ENCODE measurements at places on chromosomes 5 and 9. TPM values are rescaled to one million over a fixed set of nuclear protein-coding genes. Genes with fewer than 3 reads are reported as not detected.

DNA sequence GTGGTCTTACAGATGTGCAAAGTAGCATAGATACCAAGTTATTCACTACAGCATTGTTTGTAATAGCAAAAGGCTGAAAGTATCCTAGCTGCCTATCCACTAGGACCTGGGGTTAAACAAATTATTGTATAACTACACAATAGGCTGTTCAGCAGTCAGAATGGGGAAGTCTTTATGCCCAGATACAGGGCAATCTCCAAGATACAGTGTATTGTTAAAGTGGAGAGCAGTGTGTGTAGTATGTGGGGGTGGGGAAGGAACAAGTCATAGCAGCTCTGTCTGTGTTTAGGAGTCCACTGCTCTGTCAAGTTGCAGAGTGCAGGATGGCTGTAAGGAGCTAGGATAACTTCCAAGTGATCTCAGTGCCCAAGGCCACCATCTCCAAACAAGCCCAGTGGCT lies 5.5 kb downstream of the PCYOX1L start:
- DNase-seq: no peak

- no peak for DNase-seq
Observed at GRCh38 chr5:42951293-42951840, 88.8 kb downstream of the ANXA2R start.

- no peak for DNase-seq
Observed at GRCh38 chr9:111300140-111300735, 29.8 kb downstream of the OR2K2 start.

Gene SCGB3A2
- total RNA-seq: not detected

DNA sequence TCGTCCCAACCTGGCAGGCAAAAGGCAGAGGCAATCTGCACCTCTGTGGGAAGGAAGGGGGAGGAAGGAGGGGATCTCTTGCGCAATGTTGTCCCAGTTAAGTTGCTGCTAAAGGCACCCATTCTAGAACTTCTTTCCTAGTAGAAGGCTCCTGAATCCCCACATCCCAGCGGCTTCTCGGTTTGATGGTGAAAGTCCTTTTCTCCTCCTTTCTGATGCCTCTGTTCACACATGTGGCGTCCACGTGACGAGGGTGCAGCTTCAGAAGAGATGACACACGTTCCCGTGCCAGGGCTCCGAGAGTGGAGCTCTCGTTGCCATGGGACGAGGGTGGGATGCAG lies 96.9 kb upstream of the FCN2 start:
- no peak for DNase-seq
